Umbilical cord (tissue), 2 donors: ENCODE measurements at places on chromosomes 13 and 19. TPM values are rescaled to one million over a fixed set of nuclear protein-coding genes. Genes with fewer than 3 reads are reported as not detected.

DNA sequence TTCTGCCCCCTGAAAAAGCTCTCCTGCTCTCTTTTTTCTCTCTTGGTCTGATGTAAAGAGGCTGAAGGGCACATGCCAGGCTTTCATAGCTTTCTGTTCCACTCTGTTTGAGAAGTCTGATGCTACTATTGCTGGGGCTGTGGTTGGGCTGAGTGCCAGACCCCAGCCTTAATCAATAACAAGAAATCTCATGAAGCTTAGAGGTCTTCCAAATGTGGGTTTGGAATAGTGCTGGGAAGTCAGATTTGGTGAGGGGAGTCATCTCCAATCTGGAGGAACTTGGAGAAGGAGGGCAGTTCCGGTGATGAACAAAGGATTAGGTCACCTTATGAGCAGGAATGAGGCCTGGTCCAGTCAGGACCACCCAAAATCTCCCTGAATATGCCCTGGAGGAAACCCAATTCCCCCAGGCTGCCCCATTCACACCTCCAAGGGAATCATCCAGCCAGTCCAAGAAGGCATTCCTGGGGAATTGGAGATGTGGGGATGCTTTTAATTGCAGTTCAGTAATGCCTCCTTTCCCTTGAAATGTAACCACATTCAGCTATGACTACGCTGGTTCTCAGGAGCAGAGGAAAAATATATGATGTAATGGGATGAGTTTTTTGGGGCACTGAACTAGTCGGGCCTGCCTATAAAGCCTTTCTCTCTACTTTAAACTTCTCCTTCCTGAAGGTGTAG, 102.0 kb downstream of the STARD13 start:
- DNase-seq: no peak

DNA sequence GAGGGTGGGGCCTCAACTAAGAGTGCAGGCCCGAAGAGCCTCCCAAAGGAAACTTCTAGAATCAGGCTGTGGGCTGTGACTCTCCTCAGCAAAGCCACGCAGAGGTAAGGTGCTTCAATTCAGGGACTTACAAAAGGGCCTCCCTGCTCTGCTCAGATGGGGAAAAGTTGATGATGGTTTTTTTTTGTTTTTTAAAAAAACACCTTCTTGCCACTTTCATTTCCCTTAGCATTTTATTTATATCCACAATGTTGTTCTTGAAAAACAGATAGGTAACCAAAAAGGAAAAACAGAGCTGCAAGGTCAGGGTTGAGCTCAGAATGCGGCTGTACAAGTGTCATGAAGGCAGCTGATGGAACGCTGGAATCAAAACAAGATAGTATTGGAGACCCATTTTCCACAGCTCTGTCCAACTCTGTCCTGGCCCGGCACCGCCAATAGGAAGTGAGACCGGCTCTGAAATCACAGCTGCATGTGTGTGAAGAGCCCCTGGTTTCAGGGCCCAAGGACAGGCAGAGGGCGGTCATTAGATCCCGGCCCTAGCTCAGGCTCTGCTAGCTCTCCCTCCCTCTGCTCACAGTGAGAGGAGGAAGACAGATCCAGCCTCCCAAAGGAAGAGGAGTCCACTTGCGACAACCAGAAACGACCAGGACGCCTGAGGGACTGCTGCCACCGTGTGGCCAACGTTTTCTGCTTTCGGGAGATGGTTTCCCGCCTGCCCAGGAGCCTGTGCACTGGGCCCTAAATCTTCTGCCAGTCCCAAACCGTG, 58.3 kb downstream of the KLF2 start:
- DNase-seq: peak; percentile 95

DNA sequence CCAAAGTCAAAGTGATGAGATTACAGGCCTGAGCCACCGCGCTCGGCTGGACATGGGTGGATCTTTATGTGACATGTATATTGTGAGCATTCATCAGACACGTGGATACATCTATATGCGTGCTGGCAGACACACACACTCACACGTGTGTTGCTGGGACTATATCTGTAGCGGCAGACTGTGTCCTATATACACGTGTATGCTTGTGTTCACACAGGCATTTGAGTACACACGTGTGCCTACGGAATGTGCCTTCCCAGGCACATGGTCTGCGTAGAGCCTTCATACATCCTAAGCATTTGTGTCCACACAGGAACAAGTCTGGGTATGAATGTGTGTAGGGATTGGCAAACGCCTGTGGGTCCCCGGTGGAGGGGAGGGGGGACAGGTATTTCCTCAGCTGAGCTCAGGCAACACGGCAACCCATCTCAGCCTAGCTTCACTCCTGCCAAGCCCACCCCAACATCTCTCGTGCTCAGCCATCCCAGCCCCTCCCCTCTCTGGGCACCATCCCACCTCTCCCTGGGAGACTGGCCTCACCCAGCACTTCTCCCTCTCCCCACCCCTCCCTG, 2.6 kb downstream of the UNC13A start:
- DNase-seq: no peak

DNA sequence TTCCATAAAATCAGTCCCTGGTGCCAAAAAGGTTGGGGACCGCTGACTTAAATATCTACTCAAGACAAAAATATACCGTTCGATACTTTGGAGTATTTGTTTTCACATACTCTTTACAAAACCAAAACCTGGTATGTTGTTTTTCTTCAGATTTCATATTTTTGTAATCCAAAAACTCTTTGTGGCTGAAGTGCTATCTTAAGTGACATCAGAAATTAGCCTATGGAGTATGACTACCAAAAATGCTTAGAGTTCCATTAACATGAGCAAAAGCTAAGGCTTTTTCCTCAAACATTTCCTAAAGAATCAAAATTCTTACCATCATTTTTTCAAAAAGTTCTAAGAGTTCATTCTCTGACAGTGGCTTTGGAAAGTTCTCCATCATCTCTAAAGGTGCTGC, 52.0 kb downstream of the DIAPH3 start:
- no peak for DNase-seq

GRCh38 chr19:43468354-43469159, 3.1 kb upstream of the LYPD3 start:
- DNase-seq: no peak

- no peak for DNase-seq
These were observed 11.3 kb downstream of the NACC1 start for GRCh38 chr19:13129384-13129783.

The PEAK3 gene
- 0.24 TPM for total RNA-seq

The NLRP13 gene
- total RNA-seq: 1.2 TPM

- no peak for DNase-seq
These were observed 27.8 kb upstream of the IGSF23 start for GRCh38 chr19:44585371-44586133.

GRCh38 chr19:8451885-8452284, 7.1 kb downstream of the HNRNPM start:
- DNase-seq: no peak

DNA sequence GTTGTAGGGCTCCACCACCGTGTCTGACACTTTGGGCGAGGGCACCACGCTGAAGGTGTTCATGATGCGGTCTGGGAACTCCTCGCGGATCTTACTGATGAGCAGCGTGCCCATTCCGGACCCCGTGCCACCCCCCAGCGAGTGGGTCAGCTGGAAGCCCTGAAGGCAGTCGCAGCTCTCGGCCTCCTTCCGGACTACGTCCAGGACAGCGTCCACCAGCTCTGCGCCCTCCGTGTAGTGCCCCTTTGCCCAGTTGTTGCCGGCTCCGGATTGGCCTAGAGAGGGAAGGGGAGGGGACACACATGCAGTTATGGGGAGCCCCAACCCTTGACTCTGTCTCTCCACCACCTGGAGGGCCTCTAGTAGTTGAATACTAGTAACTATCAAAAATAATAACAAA, 6.2 kb downstream of the TUBB4A start:
- DNase-seq: no peak

The MYO1F gene
- total RNA-seq: 20.2 TPM

The IZUMO1 gene
- total RNA-seq: not detected

The F7 gene
- total RNA-seq: 3.6 TPM

The ADGRE2 gene
- 3.9 TPM for total RNA-seq

DNA sequence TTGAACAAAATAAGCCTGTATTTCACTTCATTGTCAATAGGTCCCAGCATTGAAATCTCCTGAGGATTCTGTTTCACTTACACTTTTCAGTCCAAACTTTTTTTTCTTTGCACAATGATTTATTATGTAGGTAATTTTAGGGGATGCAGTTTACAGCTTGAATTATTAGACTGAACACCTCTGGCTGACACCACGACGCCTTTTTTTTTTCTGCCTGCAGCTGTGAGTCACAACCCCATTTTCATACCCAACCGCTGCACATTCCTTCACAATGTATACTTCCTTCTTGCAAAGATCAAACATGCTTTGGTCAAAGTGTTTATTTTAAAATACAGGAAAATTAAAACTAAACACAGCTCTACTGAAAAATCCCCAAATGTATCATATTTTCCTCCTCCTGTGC, 11.4 kb downstream of the ZIC2 start:
- DNase-seq: no peak

GRCh38 chr13:33721724-33722123, 96.2 kb upstream of the RFC3 start:
- DNase-seq: peak; percentile 68

The HSD17B14 gene
- 3.4 TPM for total RNA-seq

DNA sequence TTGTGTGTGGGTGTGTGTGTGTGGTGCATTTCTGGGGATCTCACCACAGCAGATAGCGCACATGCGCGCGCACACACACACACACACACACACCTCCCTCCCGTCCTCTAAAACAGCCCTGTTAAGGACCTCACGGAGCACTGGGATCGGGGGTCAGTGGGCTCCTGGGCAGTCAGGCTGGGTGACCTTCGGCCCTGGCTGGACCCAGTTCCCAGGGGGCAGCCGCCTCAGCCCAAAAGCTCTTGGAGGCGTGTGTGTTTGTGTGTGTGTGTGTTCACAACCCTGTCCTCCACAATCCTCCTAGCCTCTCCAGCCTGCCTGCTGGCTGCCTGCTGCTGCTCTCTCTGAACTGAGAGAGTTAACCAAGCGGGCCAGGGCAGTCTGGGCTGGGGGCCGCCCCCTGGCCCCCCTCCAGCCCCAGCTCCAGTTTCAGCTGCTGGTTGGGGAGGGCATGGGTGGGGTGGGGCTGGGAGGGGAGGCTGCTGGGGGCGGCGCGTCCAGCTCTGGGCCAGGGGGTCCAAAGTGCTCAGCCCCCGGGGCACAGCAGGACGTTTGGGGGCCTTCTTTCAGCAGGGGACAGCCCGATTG, at the start of gene FXYD1:
Gene FXYD1 (plus strand): TSS at position 520 of the 588 bp plus-strand sequence. CDS start 1,256 bp downstream, outside the sequence.
- peak; percentile 88 for DNase-seq

DNA sequence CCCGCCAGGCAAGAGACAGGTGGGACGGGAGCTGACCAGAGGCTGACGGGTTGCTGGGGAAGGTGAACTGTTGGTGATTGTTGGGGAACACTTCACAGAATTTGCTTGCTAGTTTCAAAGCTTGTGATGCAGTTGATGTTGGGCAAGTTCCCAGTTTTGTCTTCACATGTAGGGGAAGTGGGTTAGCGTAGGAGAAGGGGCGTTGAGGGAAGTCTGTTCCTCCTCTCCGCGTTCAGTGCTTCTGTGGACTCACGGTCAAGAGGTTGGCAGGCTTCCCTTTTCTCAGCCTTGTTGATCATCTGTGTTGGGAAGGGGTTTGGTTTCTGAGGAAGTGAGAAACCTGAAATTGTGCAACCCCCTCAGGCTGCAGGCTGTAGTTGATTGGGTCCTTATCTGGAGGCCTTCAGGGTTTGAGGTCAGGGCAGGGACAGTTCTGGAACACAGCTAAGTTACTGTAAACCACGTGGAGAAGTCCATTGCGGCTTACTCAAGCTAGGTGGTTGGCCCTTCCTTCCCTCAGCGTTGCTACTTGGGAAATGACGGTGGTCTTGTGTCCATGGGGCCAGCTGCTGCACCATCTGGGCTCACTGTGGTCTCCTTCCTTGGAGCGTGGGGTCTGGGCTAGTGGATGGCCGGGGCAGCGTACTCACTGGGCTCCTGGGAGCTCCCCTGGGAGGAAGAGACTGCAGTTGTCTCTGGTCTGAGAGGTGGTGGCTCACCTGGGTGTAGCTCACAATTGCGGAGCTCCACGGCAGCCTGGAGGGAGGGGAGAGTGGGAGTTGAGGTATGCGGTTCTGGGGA, 7.5 kb downstream of the RPS9 start:
- DNase-seq: peak; percentile 82

DNA sequence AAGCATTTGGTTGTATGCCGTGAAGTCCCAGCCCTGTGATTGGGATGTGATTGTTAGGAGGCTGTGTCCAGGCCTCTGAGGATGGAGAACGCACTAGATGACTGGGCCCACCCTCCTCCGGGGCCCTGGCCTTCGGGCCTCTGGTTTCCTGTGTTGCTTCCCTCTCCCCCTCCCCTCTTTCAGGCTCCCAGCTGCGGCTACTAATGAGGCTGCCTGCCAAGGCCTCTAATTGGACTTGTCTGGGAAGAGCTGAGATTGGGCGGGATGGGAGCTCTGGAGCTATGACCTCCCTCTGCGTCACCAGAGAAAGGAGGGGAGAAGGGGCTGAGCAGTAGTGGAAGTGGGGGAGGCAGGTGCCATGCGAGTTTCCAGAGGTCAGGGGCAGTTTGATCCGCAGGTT, 9.9 kb downstream of the PTH2 start:
- DNase-seq: no peak

The CTXN1 gene
- 6.0 TPM for total RNA-seq

- DNase-seq: peak; percentile 53
These were observed 9.3 kb downstream of the MPND start for GRCh38 chr19:4352701-4353121.

- DNase-seq: peak; percentile 5
These were observed 369.9 kb downstream of the KLF5 start for GRCh38 chr13:73428706-73429105.
